ENCODE measurements at places on chromosomes 7 and 10.
A peak's percentile ranks its signal among the peaks of the same experiment; 100 is the strongest.

GRCh38 chr7:28533267-28533666 lies 120.9 kb downstream of the CREB5 start:
- H3K27ac ChIP-seq = no peak overlapping the region
- DNase-seq = no peak
- H3K27me3 ChIP-seq = peaks cover 51% of the 10 kb centered on the region
- H3K4me3 ChIP-seq = no peak overlapping the region
- no peaks in the 10 kb centered on the region for H3K36me3 ChIP-seq
- H3K4me1 ChIP-seq = no peaks in the 10 kb centered on the region

- no peak overlapping the region for H3K4me3 ChIP-seq
- DNase-seq = no peak
- H3K27ac ChIP-seq = no peak overlapping the region
- no peaks in the 10 kb centered on the region for H3K4me1 ChIP-seq
Measured at GRCh38 chr10:8637640-8638039, 583.2 kb downstream of the GATA3 start.

DNA sequence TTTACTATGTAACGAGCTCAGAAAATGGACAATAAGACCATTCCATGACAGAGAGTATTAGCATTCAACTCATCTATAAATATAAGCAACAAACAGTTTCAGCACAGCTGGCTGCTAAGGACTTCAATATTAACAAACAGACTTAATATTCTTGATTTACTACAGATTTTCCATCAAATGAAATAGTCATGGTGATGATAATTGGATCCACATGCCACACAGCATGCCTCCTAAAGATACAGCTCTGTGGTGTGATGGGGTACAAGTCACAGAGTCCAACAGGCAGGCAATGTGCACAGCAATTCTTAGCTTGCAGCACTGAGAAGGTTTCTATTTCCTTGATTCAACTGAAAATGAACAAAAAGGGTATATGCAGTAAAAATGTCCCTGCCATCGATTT lies 54.0 kb downstream of the DOCK4 start:
- no peak overlapping the region for H3K4me3 ChIP-seq
- H3K27me3 ChIP-seq = peaks cover 77% of the 10 kb centered on the region
- H3K36me3 ChIP-seq = no peaks in the 10 kb centered on the region

- no peak overlapping the region for H3K27ac ChIP-seq
- H3K4me1 ChIP-seq = peaks cover 10% of the 10 kb centered on the region
- peaks cover 23% of the 10 kb centered on the region for H3K27me3 ChIP-seq
Measured at GRCh38 chr10:69736886-69737641, 64.6 kb upstream of the COL13A1 start.

DNA sequence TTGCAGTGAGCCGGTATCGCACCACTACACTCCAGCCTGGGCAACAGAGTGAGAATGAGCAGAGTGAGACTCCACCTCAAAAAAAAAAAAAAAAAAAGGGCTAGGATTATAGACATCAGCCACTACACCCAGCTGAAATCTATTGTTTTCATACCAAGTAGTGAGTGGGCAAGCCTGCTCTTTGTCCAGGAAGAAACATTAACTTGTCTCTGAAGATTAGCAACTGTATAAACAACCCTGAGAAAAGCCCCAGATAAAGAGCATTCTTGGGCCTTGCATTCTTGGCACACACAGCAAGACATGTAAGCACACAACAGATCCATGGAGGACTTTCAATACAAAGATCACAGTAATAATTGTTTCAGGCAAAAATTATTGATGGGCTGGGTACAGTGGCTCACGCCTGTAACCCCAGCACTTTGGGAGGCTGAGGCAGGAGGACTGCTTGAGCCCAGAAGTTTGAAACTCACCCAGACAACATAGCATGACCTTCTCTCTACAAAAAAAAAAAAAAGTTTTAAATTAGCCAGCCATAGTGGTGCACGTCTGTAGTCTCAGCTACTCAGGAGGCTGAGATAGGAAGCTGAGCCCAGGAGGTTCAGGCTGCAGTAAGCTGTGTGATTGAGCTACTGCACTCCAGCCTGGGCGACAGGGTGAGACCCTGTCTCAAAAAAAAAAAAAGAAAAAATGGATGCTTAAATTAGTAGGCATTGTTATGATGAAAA lies 4.4 kb downstream of the PSPH start:
- no peak overlapping the region for H3K27ac ChIP-seq
- no peak for DNase-seq
- no peak overlapping the region for H3K4me3 ChIP-seq
- peaks cover 4% of the 10 kb centered on the region for H3K36me3 ChIP-seq

- no peaks in the 10 kb centered on the region for H3K27me3 ChIP-seq
- H3K4me1 ChIP-seq = peaks cover 24% of the 10 kb centered on the region
- peaks cover 23% of the 10 kb centered on the region for H3K36me3 ChIP-seq
Measured at GRCh38 chr10:15796762-15797161, 63.5 kb downstream of the MINDY3 start.

GRCh38 chr10:33559105-33559504 lies 224.6 kb upstream of the NRP1 start:
- no peak overlapping the region for H3K4me3 ChIP-seq
- peaks cover 35% of the 10 kb centered on the region for H3K27me3 ChIP-seq
- no peaks in the 10 kb centered on the region for H3K4me1 ChIP-seq

DNA sequence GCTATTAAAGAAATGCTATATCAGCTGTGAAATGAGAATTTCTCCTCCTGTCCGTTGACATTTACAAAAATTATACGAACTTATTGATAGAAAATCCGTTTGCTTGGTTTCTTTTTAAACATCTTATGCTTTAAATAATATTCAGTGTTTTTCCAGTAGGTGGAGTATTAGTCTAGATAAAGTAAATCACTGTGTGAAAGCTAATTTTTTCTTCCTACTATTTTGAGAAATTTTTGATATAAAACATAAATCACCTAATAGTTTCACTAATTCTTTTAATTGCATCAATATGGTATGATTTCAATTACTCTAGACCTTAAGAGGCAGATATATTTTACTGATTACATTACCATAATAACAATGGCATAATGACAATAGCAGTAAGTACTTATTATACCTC lies 335.2 kb upstream of the C7orf33 start:
- no peak overlapping the region for H3K27ac ChIP-seq
- no peak overlapping the region for H3K4me3 ChIP-seq
- no peak for DNase-seq
- H3K36me3 ChIP-seq = no peaks in the 10 kb centered on the region
- H3K27me3 ChIP-seq = peaks cover 49% of the 10 kb centered on the region
- H3K4me1 ChIP-seq = no peaks in the 10 kb centered on the region

GRCh38 chr7:116977172-116977571 lies 23.9 kb downstream of the ST7 start:
- H3K36me3 ChIP-seq = peaks cover 2% of the 10 kb centered on the region
- H3K4me1 ChIP-seq = peaks cover 11% of the 10 kb centered on the region
- H3K27ac ChIP-seq = no peak overlapping the region
- H3K4me3 ChIP-seq = no peak overlapping the region
- H3K27me3 ChIP-seq = no peaks in the 10 kb centered on the region
- DNase-seq = no peak

DNA sequence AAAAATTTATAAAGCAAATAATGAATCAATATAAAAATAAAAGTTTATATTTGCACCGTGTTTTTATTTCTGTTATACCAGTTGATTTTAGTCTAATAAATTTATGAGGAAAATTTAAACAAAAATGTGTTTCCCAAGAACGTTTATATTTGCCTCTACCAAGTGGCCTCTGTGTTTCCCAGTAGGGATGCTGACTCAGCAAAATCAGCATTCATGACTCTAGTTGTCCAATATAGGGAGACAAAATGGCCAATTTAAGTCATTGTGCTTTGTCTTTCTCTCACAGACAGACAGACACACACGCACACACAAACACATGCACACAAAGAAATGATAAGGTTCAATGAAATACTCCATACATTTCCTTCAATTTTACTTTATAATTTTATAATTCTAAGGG lies 942.5 kb upstream of the ZWINT start:
- no peaks in the 10 kb centered on the region for H3K36me3 ChIP-seq
- no peak overlapping the region for H3K4me3 ChIP-seq
- no peak overlapping the region for H3K27ac ChIP-seq
- no peak for DNase-seq

DNA sequence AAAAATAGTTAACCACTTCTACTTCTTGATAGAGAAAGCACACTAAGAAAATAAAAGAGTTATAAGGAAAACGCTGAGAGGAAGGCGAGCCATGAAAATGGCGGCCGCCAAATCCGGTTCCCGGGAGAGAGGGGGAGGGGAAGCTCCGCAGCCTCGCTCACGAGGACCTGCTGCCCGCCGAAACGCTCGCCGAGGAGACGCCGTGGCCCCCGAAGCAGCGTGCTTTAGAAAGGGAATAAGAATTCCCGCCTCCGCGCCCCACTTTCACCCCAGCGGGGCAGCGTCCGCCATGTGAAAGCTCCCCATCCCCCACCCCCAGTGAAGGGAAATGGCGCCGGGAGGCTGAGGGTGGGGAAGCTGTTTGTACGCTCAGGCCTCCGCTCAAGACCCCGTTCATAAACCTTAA lies 505 bp downstream of the HNRNPA2B1 start:
- DNase-seq = peak; percentile 73
- H3K27ac ChIP-seq = peak overlapping the region; percentile 100
- H3K27me3 ChIP-seq = no peaks in the 10 kb centered on the region
- peaks cover 71% of the 10 kb centered on the region for H3K36me3 ChIP-seq
- H3K4me1 ChIP-seq = peaks cover 74% of the 10 kb centered on the region

GRCh38 chr10:5078547-5079180 lies 15.6 kb upstream of the AKR1C3 start:
- H3K27ac ChIP-seq = no peak overlapping the region
- H3K36me3 ChIP-seq = no peaks in the 10 kb centered on the region
- no peaks in the 10 kb centered on the region for H3K4me1 ChIP-seq
- no peak overlapping the region for H3K4me3 ChIP-seq
- no peak for DNase-seq
- H3K27me3 ChIP-seq = no peaks in the 10 kb centered on the region

- peak overlapping the region; percentile 78 for H3K4me3 ChIP-seq
- peaks cover 65% of the 10 kb centered on the region for H3K27me3 ChIP-seq
Measured at GRCh38 chr7:101164071-101164840, 1.1 kb downstream of the VGF start.

DNA sequence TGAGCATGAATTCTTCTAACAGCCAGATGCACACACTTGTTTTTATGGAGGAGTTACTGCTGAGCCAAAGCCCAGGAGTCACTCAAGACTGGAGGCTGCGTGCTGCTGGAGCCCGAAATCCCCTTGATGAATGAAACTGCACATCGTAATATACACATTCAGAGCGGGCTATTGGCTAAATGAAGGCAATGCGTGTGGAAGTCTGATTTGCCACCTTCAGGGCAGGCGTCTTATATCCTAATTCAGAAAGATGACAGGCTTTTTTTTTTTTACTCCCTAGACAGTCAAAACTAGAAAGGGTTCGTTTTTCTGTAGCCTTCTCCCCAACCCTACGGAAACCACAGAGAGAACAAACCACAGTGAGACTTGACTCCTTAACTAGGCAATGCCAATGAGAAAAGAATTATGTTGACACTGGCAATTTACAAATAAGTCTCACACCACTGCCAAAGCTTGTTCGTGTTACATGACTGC lies 227.2 kb upstream of the KLF14 start:
- peak overlapping the region; percentile 99 for H3K27ac ChIP-seq
- DNase-seq = peak; percentile 78

GRCh38 chr10:71999360-72000072 lies 35.3 kb downstream of the CHST3 start:
- H3K27me3 ChIP-seq = peaks cover 22% of the 10 kb centered on the region
- H3K4me3 ChIP-seq = no peak overlapping the region
- no peaks in the 10 kb centered on the region for H3K36me3 ChIP-seq

GRCh38 chr10:121179006-121179405 lies 327.8 kb downstream of the WDR11 start:
- H3K4me3 ChIP-seq = no peak overlapping the region
- H3K36me3 ChIP-seq = no peaks in the 10 kb centered on the region
- H3K27me3 ChIP-seq = no peaks in the 10 kb centered on the region
- H3K27ac ChIP-seq = no peak overlapping the region
- no peak for DNase-seq
- no peaks in the 10 kb centered on the region for H3K4me1 ChIP-seq

DNA sequence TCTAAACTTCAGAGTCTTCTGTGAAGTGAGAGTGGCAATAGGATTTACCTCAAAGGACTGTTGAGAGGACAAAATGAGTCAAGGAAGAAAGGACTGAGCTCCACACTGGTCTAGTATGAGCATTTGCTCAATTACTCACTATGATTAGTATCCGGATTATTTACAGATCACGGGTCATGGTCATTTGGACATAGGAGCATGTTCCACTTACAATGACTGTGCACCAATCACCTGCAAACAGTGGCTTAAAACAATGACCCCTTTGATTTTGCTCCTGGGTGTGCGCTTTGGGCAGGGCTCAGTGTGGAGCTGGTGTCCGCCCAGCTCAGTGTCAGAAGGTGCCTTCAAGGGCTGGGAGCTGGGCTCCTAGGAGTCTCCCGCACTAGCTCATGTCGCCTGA lies 225.4 kb downstream of the TCERG1L start:
- no peak overlapping the region for H3K4me3 ChIP-seq
- H3K27me3 ChIP-seq = no peaks in the 10 kb centered on the region
- no peak overlapping the region for H3K27ac ChIP-seq
- no peaks in the 10 kb centered on the region for H3K4me1 ChIP-seq
- no peak for DNase-seq
- no peaks in the 10 kb centered on the region for H3K36me3 ChIP-seq

- H3K4me3 ChIP-seq = no peak overlapping the region
- no peaks in the 10 kb centered on the region for H3K4me1 ChIP-seq
- no peak for DNase-seq
- no peaks in the 10 kb centered on the region for H3K27me3 ChIP-seq
Measured at GRCh38 chr10:66842867-66843266, 83.0 kb upstream of the LRRTM3 start.

DNA sequence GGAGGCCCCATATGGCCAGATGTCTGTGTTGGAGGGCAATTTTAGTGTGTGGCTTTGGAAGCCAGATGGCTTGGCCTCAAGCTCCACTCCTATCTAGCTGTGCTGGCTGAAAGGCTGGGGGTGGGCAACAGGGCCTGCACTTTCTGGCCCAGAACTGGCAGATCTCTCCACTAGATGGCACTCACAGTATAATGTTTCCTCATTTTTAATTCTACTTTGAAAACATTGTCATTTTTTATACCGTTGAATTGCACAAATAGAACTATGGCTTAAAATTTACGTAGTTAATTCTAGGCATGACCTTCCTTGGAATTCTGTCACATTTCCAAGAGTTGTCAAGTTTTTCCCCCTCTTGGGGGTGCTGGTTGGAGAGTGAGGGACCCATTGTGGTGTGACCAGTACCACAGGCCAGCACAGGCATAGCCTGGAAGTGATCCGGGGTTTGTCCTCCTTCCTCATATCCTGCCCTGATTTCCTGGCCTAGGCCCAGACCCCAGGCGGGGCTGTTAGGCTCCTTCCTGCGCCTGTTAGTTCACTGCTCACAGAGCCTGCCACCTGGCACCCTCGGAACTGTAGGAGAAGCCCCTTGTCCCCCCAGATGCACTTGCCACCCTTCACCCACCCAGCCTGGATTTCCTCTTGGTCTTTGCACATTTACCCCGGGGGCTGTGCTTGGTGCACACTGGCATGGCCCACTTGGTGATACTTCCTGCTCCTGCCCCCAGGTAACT lies 52.8 kb downstream of the ARHGAP22 start:
- H3K27me3 ChIP-seq = peaks cover 20% of the 10 kb centered on the region
- DNase-seq = no peak
- H3K4me1 ChIP-seq = no peaks in the 10 kb centered on the region
- no peaks in the 10 kb centered on the region for H3K36me3 ChIP-seq

All from central memory CD8-positive, alpha-beta T cell (primary cell).